ENCODE measurements at places on chromosomes 2 and 18.

GRCh38 chr2:33208400-33208799 is 261.6 kb downstream of the LTBP1 start:
- no peak for DNase-seq

DNA sequence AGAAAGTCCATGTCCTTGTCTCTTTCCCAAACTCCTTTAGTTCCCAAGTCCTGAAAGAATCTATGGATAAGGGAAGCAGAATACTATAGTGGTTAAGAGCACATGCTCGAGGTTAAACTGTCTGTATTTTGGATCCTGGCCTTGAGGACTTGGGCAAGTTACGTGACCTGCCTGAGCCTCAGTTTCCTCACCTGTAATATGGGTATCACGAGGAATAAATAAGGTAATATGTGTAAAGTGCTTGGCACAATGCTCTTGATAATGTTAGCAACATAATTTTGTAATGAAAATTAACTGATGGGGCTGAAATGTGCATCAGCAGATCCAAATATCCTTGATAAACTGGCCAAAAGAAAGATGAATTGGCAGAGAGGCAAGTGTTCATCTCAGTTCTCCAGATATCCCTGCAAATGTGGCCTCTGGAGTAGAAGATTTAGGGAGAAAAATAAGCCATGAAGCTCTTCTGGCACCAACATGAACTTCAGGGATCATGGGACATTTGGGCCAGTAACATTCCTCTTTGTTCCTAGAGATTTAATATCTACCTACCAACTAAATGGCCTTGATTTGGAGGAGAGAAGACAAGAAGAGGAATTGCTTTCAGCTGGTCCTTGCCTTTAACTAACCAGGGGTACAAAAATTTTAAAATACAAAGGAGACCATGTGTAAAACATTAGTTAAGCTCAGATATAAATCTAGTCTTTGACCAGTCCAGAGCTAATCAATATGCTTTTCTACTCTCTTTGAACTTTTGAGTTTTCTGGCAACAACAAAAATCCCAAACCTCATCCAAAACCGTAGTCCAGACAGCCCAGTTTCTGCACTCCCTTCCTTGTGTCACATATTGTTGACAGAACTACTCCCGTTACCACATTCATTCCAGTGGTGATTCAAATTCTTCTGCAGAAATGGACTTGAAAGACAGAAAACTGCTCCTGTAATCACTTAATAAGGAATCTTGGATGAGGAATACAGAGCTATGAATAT is 52.7 kb upstream of the EML4 start:
- no peak for DNase-seq

GRCh38 chr2:222142027-222142426 is 156.8 kb downstream of the PAX3 start:
- DNase-seq = no peak

- no peak for DNase-seq
These were observed 258.4 kb upstream of the ZNF804A start for GRCh38 chr2:184339966-184340365.

GRCh38 chr18:4586731-4587130 is 131.6 kb upstream of the DLGAP1 start:
- no peak for DNase-seq
